ENCODE measurements at places on chromosomes 7 and 10. TPM values are rescaled to one million over a fixed set of nuclear protein-coding genes. Genes with fewer than 3 reads are reported as not detected.
A peak's percentile ranks its signal among the peaks of the same experiment; 100 is the strongest.

TMEM176B gene
- total RNA-seq: 91.0 TPM

RBP4 gene
- total RNA-seq: 482 TPM

- no peak for DNase-seq
These were observed 11.3 kb downstream of the OIT3 start for GRCh38 chr10:72904806-72905205.

DNA sequence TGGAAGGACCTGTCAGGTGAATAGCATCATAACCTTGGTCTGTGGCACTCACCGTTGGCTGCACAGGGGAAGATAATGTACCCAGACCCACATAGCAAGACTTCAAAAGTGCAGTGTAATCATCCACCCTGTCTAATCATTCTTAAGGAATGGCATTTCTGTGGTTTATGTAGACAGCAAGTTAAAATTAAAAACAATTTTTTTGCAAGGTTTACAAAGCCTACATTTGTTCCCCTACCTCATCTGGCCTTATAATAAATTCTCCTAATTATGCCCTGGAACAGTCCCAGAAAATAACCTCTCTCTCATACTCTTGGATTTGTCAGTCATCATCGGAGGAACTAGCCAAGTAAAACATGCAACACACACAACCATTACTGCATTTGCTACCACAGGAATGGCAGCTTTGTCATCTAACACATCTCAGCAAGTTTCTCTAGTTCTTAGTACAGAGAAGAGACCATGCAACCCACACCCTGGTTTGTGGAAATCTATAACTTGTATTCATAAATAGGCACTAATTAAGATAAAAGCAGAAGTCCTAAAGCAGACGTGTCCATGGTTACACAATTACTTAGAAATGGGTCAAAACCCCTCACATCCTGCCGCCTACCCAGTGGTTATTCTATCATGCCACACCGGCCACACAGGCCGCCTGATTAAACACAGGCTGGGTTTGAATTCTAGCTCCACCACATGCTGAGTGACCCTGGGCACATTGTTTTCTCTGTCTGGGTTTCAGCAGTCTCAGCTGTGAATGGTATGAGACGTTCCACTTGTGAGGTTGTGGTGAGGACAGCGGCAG is 19.1 kb downstream of the ABLIM1 start:
- DNase-seq: no peak

DNA sequence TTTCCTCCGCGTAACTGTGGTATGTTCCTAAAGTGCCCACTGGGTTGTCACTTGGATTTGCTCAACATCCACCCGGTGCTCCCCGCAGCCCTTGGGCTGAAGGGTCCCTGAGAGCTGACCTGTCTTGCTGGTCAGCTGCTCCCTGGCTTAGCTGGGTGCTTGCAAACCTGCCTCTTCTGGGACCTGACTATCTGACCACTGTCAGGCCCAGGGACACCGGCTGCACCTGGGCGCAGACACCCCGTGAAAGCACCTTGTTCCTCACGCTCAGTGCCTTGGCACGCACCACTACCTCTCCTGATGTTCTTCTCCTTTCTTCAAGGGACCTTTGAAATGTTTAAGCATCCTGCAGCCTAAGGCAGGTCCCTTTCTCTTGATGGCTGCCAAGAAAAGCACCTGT is 26.6 kb upstream of the LARP4B start:
- no peak for DNase-seq

GRCh38 chr10:101089520-101090299 is 27.9 kb downstream of the KAZALD1 start:
- DNase-seq: no peak

HYCC1 gene
- 75.8 TPM for total RNA-seq

GRCh38 chr10:29737074-29737593 is 102.4 kb upstream of the SVIL start:
- no peak for DNase-seq

MET gene
- 92.4 TPM for total RNA-seq

OPN1SW gene
- total RNA-seq: not detected

DNA sequence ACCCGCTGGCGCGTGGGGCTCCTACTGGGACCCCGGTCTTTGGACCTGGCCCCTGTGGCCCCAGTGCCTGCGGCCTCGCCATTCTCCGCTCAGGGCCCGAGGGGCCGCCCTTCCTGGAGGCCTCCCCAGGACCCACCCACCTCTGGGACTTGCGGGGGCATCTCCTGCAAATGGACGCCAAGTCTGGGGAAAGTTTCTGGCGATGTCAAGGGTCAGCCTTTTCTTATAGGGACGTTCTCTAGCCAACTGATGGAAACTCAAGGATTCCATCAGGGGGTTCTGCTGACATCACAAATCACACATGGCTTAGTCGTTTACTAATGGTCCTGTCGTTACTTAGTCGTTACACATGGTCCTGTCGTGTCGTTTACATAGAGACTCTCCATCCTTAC is 57.7 kb upstream of the RHOBTB1 start:
- no peak for DNase-seq

DNA sequence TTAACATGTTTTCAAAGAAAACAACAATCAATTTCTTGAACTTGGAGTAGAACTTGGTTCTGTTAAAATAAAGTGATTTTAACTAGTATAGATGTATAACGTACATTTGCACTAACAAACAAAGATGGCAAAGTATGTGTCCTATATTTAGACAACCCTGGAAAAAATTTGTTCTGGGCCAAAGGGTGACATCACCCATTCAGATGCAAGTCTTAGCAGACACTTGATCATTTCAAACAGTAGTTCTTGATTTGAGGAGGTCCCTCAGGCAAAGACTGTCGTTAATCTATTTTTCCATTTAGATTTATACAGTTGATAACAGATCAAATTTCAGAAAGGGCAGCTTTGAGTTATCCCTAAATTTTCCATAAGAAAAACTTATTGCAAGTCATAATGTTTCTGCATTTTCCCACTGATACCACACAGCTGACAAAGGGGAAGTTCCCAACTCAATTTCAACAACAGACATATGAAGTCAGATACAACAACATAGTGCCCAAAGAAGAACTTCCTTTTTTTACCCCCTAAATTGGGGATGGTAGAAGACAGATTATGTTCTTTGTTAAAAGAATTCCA is 5.2 kb downstream of the NMT2 start:
- no peak for DNase-seq

- no peak for DNase-seq
These were observed 253.5 kb downstream of the MALRD1 start for GRCh38 chr10:19302117-19302516.

- DNase-seq: no peak
These were observed 127.2 kb downstream of the SH3PXD2A start for GRCh38 chr10:103727991-103728689.

GRCh38 chr7:76108540-76109233 is 60.8 kb downstream of the MDH2 start:
- DNase-seq: no peak

BHLHA15 gene
- total RNA-seq: not detected

GRCh38 chr10:100802196-100802595 is 56.8 kb downstream of the PAX2 start:
- peak; percentile 11 for DNase-seq

PDGFA gene
- total RNA-seq: 9.6 TPM

- DNase-seq: no peak
These were observed 318.3 kb upstream of the ZMIZ1 start for GRCh38 chr10:78750418-78750817.

DNA sequence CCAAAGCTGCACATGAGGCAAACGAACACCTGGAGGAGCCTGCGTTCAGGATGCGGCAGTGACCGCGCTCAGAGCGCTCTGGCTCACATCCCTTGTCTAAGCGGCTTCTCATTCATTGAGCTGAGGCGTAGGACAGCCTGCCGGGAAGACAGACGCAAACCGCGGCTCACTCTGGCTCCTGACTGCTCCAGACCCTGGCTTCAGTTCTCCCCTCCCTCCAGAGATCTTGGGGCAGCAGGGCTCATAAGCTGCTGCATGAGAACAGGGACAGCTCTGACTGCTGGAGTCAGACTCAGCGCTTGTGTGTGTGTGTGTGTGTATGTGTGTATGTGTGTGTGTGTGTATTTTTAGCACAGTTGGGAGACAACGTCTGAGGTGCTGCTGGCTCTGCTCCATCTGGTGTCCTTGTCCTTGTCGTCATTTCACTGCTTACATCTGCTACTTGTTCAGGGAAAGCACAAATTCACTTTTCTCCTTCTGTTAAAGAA is 15.8 kb upstream of the LYZL2 start:
- no peak for DNase-seq

GRCh38 chr10:79002336-79002735 is 66.4 kb upstream of the ZMIZ1 start:
- no peak for DNase-seq

CYP3A7 gene
- not detected for total RNA-seq

SUFU gene
- 5.9 TPM for total RNA-seq

- no peak for DNase-seq
These were observed 94.5 kb downstream of the MAD1L1 start for GRCh38 chr7:2138146-2138765.

DNA sequence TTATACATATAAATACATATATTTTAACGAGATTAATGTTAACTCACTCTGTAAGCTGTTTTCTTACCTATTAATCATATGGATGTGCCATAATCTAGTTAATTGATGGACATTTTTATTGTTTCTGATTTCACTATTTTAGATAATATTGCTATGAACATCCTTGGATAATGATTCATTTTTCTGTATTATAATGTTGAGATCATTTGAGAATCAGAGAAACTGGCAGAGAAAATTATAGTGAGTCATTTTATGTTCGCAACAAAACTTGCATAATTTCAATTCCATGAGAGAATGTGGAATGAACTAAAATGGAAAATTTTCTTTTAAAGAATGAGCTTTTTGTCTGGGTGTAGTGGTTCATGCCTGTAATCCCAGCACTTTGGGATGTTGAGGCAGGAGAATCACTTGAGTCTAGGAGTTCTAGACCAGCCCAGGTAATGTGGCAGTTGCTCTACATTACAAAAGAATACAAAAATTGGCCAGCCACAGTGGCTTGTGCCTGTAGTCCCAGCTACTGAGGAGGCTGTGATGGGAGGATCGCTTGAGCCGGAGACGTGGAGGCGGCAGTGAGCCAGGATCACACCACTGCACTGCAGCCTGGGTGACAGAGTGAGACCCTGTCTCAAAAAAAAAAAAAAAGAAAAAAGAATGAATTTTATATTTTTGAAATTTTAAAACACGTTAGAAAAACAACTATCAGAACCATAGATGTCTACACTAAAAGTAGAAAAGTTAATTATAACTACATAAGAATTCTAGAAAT is 40.5 kb downstream of the PAPSS2 start:
- no peak for DNase-seq

DNA sequence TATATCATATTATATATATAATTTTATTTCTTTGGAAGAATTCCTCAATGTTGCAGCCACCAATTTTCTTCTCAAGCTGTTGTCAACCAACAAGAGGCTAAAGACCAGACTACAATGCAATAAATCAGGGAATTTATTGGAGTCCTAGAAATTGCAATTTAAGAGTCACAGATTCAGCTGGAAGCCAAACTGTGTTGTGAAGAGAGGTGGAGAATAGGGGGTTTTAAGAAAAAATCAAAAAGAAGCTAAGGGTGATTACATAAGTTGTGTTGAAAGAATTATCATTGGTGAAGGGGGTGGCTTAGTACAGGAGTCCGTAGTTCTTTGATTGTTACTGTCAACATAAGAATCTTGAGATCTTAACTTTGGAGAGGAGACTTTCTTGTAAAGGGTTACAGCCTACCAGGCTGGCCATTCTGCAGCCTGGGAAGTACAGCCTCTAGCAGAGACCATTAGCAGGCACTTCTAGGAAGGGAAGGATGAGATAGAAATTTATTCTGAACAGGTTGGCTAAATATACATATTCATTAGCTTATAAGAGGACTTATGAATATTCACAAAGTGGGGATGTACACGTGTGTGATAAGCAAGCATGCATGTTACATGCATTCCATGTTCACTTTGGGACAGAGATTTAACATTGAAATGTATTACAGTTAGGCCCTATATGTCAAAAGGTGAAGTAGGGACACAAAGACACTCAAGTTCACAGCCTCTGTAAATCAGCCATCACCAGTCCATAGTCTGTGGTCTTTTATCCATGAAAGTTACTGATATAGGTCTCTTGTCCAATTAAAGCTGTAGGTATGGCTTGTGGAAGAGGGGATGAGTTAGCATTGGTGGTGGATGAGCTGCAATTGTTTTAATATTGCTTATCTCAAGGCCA is 8.3 kb upstream of the TMEM168 start:
- DNase-seq: no peak

DNA sequence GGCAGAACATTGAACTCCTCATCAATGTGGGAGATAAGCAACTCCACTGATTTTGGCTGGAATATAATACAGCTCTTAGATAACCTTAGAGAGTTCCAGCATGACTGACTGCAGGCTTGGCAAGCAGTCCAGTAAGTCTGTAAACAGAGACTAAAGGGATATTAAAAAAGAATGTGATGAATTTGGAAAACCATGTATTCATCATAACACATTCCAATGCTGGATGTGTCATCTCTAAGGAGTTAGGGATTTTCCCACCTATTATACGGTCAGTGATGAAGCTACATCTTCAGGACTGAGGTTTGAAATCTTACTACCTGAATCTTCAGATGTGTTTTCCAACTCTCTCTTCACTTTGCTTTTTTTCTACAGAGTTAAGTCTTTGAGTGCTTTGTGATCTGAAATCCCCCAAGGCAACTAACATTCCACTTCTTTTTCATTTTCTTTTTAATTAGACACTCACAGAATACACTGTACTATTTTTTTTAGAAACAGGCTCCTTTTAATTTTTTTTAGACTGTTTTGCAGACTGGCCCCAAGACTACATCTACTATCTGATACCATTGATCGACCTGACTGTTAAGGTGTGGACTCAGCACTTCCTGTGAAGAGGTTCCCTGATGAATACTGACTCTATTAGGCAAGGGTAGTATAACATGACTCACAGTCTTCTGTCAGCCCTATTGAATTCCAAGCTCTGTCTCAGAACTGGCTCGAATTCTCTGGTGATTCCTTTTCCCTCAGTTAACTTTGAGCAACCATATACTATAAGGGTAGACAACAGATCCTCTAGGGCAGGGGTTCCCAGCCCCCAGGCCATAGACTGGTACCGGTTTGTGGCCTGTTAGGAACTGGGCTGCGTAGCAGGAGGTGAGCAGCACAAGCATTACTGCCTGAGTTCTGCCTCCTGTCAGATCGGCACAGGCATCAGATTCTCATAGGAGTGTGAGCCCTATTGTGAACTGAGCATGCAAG is 678.2 kb downstream of the GRM8 start:
- no peak for DNase-seq

DNA sequence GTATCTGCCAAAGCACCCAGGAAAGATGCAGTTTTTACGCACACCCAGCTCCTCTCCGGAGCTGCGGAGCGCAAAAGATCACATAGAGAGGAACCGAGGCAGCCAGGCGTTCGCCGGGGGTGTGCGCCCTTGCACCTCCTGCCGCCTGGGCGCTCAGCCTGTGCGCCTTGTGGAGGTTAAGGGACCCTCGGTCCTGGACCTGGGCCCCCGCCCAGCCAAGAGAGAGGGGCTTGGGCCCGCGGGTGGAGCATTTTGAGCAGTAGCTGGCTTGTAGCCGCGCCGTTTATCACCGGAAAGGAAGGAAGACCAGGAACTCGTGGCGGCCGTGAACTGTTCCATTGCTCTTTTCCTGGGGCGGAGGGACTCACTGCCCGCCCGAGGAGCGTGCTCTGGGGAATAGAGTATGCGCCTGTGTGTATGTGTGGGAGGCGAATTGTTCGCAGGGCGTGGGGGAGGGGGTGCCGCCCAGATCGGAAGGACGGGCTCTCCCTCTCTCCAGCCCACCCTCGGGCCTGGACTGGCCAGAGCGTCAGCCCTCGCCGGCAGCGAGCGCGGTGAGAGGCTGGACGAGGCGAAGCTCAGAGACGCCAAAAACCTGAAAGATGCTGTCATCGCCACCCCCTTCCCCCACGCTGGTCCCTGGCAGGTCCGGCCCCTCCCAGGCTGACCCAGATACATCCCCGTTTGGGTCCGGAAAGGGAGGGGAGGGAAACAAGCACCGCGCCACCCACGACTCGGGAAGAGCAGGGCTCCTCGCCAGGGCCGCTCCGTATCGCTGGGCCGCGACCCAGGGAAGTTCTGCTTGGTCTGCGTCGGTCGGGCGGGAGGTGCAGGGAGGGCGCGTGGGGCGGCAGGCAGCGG is 1.2 kb upstream of the WNT2 start:
- no peak for DNase-seq
